ENCODE measurements at places on chromosomes 2 and 18. TPM values are rescaled to one million over a fixed set of nuclear protein-coding genes. Genes with fewer than 3 reads are reported as not detected.

The DIPK1C gene
- total RNA-seq: not detected

The RAB27B gene
- 28.7 TPM for total RNA-seq

The GPC1 gene
- total RNA-seq: 88.9 TPM

The MARCHF4 gene
- under 0.01 TPM for total RNA-seq

The ANKRD62 gene
- total RNA-seq: not detected

The GBX2 gene
- under 0.01 TPM for total RNA-seq

The IL1A gene
- not detected for total RNA-seq

The POTEI gene
- total RNA-seq: not detected

The ASB18 gene
- total RNA-seq: not detected

The CDKL4 gene
- total RNA-seq: 1.2 TPM

The SP140L gene
- total RNA-seq: 12.1 TPM

The SERPINB4 gene
- total RNA-seq: under 0.01 TPM

The CD8A gene
- total RNA-seq: under 0.01 TPM

The DSG4 gene
- total RNA-seq: not detected

The ABCG5 gene
- not detected for total RNA-seq

The FAM237A gene
- total RNA-seq: not detected

The CYP27A1 gene
- total RNA-seq: 3.7 TPM

The COPS9 gene
- 75.3 TPM for total RNA-seq

The WNT6 gene
- total RNA-seq: not detected

The MPV17 gene
- total RNA-seq: 88.8 TPM

The EPB41L3 gene
- total RNA-seq: 130 TPM

The ALK gene
- not detected for total RNA-seq

The REG3G gene
- total RNA-seq: not detected

The CCDC74B gene
- 2.2 TPM for total RNA-seq

The SNORC gene
- total RNA-seq: 0.98 TPM

The DCDC2C gene
- total RNA-seq: not detected

The AGXT gene
- total RNA-seq: not detected

The IL37 gene
- total RNA-seq: not detected

The DTNA gene
- 31.6 TPM for total RNA-seq

The GPR39 gene
- total RNA-seq: 16.4 TPM

The ABCB11 gene
- total RNA-seq: not detected

The SEPTIN10 gene
- 76.0 TPM for total RNA-seq

The MALL gene
- 8.8 TPM for total RNA-seq

The CABYR gene
- 3.5 TPM for total RNA-seq

The IL36G gene
- total RNA-seq: not detected

The NPHP1 gene
- total RNA-seq: 5.5 TPM

The GDF7 gene
- under 0.01 TPM for total RNA-seq

The ALPG gene
- not detected for total RNA-seq

The OR6B2 gene
- not detected for total RNA-seq

The CLEC4F gene
- not detected for total RNA-seq

The GREB1 gene
- total RNA-seq: 1.1 TPM

The DNAJC5G gene
- not detected for total RNA-seq

The APCDD1 gene
- total RNA-seq: 0.73 TPM

The DSC1 gene
- not detected for total RNA-seq

The LRRTM1 gene
- under 0.01 TPM for total RNA-seq

The HOXD13 gene
- not detected for total RNA-seq

The HOXD4 gene
- 2.0 TPM for total RNA-seq

Data from subcutaneous preadipocyte (primary cell).